ENCODE measurements at places on chromosomes 7 and 10.
A peak's percentile ranks its signal among the peaks of the same experiment; 100 is the strongest.

DNA sequence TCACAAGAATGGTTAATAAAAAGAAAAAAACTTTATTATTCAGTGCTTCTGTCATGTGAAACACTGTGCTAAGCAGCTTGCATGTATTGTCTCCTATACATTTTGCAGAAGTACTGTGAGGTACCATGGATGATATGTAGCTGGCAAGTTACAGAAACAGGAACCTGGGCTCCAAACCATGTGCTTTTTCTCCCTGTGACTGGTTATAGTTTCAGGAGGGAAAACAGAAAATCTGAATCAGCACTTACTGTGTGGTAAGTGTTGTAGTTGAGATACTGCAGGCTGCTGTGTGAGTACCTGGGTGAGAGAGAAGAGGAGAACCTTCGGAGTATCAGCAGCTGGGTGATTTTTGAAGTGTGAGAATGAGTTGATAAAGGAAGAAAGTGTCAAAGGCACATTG, 285.0 kb downstream of the SUGCT start:
- no peak for DNase-seq

- DNase-seq, result no peak
Measured at GRCh38 chr10:133326745-133327650, 9.7 kb downstream of the CALY start.

- peak; percentile 36 for DNase-seq
Measured at GRCh38 chr10:22251751-22252223, 34.0 kb upstream of the EBLN1 start.

- no peak for DNase-seq
Measured at GRCh38 chr10:55966101-55966500, 395.0 kb downstream of the ZWINT start.

DNA sequence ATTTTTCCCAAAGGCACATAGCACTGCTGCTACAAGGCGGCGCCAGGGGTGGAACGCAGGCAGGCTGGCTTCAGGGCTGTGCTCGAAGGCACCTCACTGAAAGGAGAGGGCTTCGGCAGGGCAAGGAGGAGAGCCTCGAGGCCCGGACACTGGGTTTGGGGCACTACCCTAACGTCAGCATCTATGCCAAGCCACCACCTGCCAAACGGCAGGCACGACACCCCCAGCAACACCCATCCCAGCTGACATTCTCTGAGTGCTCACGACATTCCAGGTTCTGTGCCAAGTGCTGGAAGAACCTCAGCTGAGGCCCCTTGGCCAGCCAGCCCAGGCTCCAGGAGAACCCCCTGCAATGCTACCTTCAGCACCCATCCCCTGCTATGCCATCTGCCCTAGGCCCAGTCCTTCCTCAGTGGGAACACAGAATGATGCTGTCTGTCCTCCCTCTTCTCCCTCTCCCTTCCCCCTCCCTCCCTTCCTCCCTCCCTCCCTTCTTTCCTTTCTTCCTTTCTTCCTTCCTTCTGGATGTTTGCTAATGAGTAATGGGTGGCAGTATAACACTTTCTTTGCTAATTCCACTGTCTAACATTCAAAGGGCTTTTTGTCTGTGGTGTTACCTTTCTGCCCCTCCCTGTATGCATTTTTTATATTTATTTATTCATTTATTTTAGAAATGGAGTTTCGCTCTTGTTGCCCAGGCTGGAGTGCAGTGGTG, 24.3 kb downstream of the ZCCHC24 start:
- DNase-seq, result no peak

- no peak for DNase-seq
Measured at GRCh38 chr7:94161476-94161875, 157.3 kb upstream of the BET1 start.

- no peak for DNase-seq
Measured at GRCh38 chr7:81244224-81244623, 325.4 kb upstream of the SEMA3C start.

DNA sequence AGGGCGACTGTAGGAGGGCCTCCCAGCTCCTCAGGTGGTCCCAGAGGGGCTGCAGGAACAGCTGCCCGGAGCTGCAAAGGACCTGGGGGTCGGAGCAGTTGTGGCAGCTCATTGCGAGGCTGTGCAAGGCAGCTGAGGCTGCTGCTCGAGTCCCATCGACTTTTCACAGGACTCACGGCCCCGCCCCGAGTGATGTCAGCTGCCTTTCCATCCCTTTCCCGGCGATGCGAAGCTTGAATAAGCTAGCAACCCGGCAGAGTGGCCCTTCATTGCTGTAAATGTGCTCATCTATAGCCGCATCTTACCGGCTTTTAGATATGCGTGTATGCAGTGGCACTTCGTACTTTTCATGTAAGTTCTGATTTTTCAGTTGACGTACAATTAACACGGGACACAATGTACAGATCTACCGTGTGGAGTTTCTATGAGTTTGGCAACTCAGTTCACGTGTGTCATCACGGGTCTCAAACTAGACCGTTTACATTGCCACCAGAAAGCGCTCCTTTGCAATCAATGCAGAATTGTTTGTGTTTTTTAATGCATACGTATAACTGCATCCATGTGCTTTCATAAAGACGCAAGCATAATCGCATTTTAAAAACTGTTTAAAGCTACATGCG, at the start of gene CH25H:
CH25H (minus strand) TSS at position 137 of the 620 bp plus-strand sequence; CDS start at position 112, 25 bp downstream.
- peak; percentile 64 for DNase-seq

GRCh38 chr10:105761576-105762260, 1120.6 kb downstream of the SORCS3 start:
- no peak for DNase-seq

DNA sequence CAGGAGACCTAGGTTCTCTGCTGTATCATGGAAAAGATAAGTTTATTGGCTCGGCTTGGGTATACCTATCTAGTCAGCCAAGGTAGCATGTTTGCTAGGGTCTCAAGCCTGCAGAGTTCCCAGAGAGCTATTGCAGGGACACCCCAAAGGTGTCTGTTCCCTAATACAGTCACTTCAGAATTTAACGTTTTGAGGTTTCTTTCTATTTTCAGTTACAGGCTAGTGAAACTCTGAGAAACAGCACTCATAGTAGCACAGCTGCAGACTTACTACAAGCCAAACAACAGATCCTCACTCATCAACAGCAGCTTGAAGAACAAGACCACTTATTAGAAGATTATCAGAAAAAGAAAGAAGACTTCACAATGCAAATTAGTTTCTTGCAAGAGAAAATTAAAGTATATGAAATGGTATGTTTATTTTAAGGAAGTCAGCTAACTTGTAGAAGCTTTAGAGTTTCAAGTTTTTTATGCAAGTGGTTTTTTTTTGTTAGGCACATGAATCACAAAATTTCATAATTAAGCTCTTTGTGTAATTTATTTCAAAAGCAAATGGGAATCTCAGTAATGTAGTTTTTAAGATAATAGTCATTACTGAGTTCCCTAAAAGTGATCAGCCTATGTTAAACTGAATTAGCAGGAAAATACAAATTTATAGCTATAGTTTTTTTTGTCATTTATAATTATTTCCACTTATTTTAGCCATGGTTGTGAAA, 54.9 kb downstream of the AKAP9 start:
- DNase-seq, result no peak

DNA sequence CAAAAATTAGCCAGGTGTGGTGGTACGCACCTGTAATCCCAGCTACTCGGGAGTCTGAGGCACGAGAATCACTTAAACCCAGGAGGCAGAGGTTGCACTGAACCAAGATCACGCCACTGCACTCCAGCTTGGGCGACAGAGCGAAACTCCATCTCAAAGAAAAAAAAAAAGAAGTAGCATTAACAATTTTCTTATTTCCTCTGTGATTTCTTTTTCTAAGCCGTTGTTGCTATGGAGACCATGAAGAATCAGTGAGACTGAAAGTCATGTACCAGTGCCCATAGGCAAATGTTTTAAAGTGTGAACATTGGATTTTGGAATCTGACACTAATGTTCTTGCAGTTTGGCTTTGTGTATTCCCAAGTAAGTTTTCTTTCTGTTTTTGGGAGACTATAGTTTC, 18.4 kb upstream of the MAP3K8 start:
- no peak for DNase-seq

DNA sequence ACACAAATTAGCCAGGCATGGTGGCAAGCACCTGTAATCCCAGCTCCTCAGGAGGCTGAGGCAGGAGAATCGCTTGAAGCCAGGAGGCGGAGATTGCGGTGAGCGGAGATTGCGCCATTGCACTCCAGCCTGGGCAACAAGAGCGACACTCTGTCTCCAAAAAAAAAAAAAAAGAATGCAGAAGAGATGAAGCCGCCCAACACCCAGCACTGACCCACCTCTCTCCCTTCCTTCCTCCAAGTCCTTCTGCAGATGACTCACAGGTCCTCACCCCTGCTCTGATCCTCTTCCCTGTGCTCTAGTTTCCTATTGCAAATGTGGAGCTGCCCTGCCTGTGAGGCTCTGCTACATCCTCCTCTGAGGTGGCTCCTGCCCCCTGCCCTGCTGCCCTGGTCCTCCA, 22.0 kb upstream of the OPALIN start:
- no peak for DNase-seq

- DNase-seq, result no peak
Measured at GRCh38 chr10:128191847-128192246, 65.6 kb upstream of the MKI67 start.

DNA sequence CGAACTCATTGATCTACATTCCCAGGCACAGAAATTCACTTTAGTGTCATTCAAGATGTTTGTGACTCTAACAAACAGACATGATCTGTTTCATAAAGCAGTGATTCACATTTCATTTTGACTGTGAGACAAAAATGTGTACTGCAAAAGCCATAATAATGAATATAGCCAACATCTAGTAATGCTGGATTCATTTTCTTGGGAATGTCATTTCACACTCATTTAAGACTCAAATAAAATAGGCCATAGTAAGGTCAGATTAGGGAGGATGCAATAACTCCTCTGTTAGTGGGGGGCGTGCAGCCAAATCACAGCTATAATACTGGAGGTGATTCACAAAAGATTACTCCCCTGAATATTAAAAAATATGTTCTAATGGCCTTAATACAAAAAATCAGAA, 566.6 kb upstream of the ZWINT start:
- DNase-seq, result no peak
